Cortex of kidney (tissue), 1 donor: ENCODE measurements at places on chromosomes 12 and 14.

DNA sequence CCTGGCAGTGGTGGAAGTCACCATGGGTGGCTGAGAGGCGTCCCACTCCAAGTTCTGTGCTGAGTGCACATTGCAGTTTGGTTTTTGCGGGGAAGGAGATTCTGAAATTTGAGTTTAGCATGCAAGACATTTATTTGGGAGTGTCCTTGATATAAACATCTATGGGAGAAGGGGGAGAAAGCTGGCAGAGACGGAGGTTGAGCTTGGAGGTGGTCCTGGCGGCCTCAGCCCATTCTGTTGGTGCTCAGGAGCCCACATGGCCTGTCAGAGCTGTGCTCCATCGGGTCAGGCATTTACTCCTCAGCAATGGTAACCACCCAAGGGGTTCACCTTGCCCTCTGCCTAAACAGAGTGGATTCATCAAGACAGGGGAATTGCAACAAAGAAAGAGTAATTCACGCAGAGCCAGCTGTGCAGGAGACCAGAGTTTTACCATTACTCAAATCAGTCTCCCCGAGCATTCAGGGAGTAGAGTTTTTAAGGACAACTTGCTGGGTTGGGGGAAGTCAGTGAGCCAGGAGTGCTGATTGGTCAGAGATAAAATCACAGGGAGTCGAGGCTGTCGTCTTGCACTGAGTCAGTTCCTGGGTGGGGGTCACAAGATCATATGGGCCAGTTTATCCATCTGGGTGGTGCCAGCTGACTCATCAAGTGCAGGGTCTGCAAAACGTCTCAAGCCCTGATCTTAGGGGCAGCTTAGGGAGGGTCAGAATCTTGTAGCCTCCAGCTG is 323.3 kb upstream of the TMEM132C start:
- no peak for DNase-seq

GRCh38 chr12:57899010-57899662 is 42.2 kb upstream of the ATP23 start:
- DNase-seq = no peak

- no peak for DNase-seq
Observed at GRCh38 chr12:116074686-116075085, 202.8 kb downstream of the MED13L start.

DNA sequence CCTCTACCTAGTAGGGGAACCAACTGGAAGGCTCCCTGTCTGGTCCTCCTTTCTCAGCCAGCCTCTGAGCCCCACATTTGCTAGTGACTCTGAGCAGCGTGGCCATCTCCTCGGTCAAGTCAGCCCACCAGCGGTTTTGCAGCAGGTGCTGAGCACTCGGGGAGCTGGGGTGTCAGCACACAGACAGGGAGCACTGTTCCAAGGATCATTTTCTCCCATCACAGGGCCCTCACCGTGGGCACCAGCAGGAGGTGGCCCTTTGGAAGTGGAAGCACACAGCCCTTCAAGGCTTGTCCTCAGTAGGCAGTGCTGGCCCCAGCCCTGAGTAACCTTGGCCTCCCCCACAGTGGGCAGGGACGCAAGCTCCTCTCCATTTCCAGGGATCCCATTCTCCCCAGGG is 24.1 kb upstream of the EML1 start:
- DNase-seq = no peak

DNA sequence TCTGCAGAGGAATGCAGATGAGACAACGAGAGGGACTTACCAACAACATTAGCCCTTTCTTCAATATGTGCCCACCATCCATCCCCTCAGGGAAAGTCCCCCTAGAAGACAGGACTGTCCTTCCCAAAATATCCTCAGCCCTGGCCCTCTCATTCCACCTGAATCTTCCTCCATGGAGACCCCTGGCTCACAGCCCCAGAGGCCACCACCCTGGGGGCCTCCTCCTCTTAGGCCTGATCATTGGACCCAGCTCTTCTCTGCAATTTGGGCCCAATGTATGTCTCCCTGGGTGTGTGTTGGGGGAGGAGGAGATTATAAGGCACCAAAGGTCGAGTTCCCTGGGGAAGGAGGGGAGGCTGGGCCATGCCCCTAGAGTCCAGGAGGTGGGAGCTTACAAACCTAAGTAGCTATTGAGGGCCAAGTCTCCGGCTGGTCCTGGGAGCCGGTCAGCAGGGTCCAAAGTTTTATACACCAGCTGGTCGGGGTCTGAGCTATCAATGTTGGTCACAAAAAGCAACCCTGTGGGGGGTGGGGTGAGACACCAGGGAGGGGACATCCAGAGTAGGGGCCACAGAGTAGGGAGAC is 8.1 kb downstream of the ITGA7 start:
- DNase-seq = no peak

DNA sequence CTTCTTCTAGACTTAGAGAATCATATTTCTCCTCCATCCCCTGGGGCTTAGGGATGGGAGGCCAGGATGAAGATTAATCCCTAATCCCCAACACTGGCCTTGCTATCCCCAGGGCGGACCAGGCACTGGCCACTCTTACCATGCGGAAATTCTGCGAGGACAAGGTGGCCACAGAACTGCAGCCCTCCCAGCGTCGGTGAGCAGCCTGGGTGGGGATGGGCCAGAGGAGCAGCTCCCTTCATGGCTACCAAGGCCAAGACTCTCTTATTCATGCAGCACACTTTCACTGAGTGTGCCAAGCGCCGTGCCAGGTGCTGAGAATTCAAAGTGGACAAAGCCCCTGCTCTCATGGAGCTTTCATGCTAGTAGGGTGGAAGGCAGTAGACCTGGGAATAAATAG is 7.0 kb downstream of the TNS2 start:
- DNase-seq = no peak

DNA sequence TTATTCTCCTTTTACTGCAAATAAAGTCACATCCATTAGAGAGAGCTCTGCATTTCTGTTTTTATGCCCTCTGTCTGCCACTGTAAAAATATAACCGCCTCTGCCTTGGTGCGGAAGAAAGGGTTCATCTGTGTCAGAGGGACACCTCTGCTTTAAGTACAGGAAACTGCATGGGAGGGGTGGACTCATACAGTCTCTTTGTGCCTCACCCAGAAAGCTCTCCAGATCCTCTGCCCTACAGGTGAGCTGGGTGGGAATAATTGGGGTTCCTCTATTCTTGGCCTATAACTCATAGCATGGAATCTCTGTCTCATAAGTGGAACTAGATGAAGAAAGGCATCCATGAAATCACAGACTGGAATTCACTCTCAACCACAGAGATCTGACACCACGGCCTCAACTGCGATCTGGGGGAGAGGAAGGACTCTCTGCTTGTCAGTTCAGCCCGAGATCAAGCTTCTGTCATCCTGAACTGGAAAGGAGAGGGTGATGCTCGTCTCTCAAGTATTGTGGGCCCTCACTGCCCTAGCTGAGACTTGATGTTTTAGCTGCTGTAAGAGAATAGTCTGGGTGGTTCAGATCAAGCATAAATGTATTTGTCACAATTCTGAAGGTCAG is 702.3 kb downstream of the TMEM121 start:
- no peak for DNase-seq

DNA sequence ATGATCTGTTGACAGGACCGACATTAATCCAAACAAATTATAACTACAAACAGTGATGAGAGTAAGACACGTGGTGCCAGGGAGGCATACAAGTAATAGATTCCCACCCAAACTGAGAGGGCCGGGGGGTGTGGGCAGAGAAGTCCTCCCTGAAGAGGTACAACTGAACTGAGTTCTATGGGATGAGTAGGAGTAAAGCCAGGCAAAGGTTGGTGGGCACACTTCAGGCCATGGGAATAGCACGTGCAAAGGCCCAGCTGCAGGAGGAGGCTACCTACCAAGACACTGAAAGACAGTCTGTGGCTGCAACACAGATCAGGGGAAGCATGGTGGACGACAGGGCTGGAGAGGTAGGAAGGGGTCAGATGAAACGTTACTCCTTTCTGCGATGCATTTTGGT is 22.0 kb upstream of the VWF start:
- no peak for DNase-seq

- DNase-seq = no peak
Observed at GRCh38 chr14:22556021-22556989, 32.7 kb downstream of the DAD1 start.

DNA sequence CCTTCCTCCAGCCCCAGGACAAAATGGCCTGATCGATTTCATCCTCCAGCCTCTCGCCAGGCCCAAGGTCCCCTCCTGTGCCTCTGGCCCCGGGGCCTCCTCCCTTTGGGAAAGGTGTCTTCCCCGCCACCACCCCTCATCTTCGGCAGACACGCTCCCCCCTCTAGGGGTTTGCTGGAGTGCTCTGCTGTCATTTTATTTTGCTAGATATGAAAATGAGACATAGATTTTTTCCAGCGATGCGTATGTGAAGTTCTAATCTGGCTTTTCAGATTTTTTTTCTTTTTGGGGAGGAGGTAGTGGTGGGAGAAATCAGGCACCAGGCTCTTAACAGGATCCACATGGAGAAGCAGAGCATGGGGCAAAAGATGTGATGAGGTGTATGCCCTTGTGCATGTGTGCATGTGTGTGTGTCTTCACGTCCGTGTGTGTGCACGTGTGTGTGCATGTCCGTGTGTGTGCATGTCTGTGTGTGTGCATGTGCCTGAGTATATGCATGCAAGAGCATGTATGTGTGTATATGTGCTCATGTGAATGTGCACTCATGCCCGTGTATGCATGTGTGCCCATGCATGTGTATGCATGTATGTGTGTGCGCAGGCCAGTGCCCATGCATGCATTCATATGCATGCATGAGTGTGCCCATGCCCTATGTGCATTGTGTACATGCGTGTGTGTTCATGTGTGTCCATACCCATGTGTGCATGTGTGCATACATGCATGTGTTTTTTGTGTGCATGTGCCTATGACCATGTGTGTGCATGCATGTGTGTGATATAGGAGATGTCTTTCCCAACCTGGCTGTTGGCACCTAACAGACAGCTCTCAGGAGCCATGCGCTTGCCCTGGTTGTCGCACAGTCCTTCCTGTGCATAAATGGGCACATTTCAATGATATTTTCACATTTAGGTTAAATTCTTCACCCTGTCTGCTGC is 203.0 kb downstream of the RBM19 start:
- DNase-seq = no peak

GRCh38 chr12:119666226-119666795 is 1.6 kb upstream of the PRKAB1 start:
- no peak for DNase-seq

DNA sequence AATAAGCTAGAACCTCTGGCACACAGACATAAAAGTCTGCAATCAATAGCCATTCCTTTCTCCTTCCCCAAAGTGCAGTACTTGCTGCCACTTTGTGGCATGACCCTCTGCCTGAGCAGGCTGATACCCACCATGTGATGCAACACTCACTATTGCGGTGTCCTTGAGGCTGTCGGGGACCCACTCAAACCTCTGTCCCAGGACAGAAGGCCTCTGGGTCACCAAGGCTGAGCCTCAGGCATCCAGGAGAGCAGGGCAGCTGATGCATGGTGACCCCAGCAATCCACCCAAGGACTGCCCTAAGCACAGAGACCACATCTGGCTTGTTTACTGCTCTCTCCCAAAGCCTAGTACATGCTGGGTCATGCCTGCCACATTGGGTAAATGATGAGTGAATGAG is 114.2 kb downstream of the DPF3 start:
- no peak for DNase-seq
